ENCODE measurements at places on chromosomes 2 and 18.

- no peak for DNase-seq
Observed at GRCh38 chr2:230669386-230669950, 43.2 kb upstream of the CAB39 start.

GRCh38 chr2:126888046-126888445 is 10.6 kb upstream of the TEX51 start:
- no peak for DNase-seq

GRCh38 chr2:190378880-190379237 is 29.3 kb upstream of the MFSD6 start:
- no peak for DNase-seq

GRCh38 chr2:80545420-80546210 is 241.1 kb upstream of the LRRTM1 start:
- DNase-seq: no peak

DNA sequence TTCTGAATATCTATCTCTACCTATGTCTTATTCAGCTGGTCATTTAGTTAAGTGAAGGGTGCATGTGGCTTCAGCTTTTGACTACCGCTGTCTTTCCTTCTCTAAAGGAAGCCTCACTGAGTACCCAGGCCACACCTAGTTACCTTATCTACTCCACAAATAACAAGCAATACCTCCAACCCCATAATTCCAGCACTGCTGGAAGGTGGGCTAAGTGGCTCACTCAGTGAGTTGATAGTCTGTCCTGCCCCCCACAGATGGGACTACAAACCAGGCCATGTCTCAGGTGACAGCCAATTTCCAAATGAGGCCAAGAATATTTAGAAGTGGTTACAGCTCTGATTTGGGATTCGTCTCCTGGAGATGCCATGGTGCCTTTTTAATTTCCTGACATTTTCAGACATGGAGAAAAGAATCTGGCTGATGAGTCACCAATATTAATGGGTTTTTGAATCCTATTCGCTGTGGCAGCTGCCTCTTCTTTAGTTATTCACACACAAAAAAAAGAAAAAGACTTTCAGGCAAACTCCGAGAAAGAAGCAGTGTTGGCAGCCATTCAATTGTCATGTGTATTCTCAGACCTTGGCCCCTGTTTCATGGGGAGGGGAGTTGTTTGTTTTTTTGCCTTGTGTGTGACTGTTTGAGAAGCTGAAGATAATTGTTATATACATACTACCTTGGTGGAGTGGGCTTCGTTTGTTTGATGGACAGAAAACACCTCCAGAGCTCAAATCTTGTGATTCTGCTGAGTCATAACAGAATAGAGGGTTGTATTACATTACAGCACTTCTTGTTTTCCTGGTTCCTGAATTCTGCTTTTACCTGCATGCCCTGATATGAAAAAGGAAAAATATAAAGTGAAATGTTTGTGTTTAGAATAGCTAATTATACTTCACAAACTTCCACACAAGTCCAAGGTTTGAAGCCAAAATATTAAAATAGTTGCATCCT is 64.2 kb downstream of the SCG2 start:
- peak; percentile 28 for DNase-seq

DNA sequence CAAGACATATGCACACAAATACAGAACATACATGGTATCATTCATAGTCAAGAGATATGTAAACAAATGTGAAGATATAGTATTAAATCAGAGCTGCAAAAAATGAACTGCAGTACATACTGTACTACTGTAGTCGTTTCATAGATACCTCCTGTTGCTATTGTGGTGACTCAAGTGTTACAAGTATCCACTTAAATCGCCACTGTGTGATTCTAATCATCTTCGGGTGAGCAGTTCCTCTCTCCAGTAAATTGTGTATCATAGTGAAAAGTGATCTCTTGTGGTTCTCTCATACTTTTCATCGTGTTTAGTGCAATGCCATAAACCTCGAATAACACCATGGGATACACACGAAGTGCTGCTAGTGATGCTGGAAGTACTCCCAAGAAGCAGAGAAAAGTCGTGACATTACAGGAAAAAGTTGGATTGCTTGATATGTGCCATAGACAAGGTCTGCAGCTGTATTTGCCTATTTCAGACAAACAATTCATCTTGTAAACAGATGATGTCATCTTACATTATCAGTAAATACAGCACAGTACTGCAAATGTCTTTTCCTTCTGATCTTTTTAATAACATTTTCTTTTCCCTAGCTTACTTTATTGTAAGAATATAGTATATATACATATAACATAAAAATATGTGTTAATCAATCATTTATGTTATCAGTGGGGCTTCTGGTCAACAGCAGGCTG is 222.2 kb downstream of the BCL11A start:
- peak; percentile 58 for DNase-seq

DNA sequence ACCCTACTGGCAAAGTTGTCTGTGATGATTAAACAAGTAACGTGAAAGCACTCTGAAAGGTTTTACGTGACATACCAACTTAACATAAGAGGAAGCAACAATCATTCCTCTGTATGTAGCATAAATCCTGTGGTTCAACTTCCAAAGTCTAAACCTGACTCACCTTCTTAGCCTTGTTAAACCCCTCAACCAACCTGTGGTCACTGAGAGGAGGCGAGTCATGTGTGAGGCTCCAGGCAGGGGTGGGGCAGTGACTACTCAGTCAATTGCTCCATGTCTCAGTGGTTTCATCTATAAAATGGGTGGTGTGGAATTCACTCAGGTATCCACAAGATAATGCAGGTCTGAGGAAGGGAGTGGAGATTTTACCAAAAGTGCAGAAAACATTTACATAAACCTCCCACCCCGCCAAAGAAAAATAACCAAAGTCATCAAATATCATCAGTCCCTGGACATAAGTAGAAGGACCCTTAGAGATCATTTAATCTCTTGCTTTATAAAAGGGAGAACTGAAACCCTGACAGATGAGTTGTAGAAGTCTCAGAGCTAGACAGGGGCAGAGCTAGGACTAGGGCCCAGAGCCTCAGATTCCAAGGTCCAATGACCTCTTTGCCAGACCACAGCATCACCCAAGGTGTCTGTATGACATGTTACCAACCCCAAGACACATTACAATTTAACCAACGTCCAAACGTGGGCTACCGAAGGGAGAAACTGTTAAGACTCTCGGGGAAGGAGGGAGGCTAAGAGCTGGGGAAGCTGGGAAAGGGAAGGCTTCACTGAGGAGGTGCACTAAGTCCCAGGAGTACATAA is 3.7 kb upstream of the PCBP1 start:
- no peak for DNase-seq

DNA sequence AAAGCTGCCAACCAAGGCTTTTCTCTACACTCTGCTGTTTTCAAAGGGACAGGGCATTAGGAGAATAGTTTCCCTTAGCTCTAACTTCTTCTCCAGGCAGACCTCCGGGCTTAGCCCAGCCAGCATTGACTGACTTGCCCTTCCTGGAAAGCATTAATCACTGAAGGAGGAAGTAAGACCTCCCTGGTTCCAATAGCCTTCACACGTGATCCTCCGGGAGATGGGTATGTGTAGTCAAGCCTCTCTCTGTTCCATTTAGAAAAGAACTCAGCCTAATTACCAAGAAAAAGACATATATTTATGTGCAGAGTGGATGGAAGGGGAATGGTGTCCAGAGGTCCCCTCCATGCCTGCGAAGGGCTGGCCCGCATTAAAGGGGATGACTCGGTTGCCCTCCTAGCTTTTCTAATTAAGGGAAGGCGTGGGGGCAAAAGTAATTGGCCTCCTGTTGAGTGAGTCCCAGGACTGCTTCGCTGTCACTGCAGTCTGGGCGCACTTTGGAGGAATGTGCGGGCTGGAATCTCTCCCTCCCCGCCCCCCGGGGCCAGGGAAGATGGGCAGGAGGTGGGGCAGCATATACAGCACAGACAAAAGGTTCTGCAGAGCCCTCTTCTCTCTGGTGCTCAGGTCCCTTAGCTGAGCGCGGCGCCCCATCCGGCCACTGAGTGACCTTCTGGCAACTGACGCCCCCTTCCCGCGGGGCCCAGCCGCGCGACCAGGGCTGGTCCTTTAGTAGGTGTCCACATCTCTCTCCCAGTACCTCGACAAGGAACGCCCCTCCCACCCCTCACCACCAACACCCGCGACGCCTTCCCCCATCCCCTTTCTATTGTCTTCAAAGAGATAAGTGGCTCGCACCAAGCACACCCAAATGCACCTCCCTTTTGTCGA is 686.0 kb downstream of the NRXN1 start:
- DNase-seq: no peak

- peak; percentile 87 for DNase-seq
Observed at GRCh38 chr2:172102391-172103359, at the start of gene DLX2. Gene DLX2 (minus strand): TSS chr2:172102900. CDS start chr2:172102538, 362 bp downstream.

- DNase-seq: no peak
Observed at GRCh38 chr2:223488814-223489213, 113.3 kb downstream of the SCG2 start.

- no peak for DNase-seq
Observed at GRCh38 chr2:227378371-227378782, 729 bp downstream of the TM4SF20 start.

DNA sequence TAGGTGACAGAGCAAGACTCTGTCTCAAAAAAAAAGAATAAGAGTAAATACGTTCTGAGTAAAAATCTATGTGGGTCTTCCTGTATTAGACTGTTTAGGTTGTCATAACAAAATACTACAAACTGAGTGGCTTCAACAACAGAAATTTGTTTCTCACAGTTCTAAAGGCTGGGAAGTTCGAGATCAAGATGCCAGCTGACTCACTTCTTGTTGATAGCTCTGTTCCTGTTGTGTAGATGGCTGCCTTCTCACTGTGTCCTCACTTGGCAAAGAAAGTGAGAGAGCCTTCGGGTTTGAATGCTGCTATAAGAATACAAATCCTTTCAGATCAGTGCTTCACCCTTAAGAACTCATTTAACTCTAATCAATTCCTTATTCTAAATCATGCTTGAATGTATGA is 430.0 kb upstream of the VWC2L start:
- DNase-seq: no peak

DNA sequence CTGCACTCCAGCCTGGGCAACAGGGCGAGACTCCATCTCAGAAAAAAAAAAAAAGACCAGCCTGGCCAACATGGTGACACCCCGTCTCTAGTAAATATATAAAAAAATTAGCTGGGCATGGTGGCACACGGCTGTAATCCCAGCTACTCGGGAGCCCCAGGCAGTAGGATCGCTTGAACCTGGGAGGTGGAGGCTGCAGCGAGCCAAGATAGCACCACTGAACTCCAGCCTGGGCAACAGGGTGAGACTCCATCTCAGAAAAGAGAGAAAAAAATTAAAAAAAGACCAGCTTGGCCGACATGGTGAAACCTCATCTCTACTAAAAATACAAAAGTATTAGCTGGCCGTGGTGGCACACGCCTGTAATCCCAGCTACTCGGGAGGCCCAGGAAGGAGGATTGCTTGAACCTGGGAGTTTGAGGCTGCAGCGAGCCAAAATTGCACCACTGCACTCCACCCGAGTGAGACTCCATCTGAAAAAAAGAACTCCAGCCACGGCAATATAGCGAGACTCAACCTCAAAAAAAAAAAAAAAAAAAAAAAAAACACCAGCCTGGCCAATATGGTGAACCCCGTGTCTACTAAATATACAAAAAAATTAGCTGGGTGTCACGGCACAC is 346.1 kb upstream of the PLGLB2 start:
- DNase-seq: no peak

DNA sequence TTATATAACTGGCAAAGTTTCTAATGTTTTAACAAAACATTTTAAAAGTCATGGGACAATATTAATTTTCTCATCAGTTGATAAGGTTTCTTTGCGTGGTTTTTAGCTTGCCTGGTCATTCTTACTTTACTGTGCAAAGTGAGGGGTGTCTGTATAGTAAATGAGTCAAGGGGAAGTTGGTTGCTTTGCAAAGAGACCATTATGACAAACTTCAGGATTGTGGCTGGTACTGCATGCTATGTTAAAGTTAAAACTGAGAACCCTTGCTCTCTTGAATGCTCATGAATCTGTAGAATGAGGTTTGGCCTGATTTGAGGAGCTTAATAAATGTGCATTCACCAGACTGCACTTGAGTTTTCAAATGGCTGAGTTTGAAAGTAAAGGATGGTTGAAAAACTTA is 47.0 kb downstream of the COL4A4 start:
- DNase-seq: no peak

GRCh38 chr2:185127412-185127811 is 529.1 kb downstream of the ZNF804A start:
- no peak for DNase-seq

DNA sequence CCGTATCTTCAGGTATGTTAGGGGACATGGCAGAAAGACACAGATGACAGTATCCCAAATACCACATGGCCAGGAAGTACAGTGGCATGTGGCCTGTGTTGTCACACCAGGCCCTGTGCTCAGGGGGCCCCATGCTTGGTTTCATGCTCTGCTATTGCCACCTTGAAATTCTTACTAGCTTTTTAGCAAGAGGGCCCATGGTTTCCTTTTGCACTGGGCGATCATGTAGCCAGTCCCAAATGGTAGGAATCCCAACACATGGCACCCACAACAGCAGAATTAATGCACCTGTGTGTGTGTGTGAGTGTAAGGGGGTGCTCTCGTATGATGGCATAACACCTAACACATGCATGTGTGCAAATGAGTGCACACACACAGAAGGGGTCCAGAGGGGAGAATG is 39.2 kb downstream of the MYO7B start:
- no peak for DNase-seq
